ENCODE measurements at places on chromosomes 7 and 10.

GRCh38 chr7:156956727-156957126 lies 7.2 kb downstream of the NOM1 start:
- no peak for DNase-seq

DNA sequence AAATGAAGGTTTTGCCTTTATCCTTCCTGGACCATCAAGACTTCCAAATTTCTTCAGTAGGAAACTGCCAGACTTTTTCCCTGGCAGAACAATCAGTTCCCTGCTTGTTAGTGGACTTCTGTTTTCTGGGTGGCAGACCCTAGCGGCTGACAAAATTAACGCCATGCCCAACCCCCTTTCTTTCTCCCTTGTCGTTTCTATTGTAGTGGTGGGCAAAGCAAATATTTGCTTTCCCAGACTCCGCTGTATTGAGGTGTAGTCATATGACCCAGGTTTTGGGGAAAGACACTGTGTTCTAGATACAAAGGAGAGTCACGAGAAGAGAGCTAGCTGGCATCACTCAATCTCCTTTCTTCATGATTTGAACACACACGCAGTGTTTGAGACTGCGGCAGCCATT lies 7.7 kb downstream of the PON2 start:
- DNase-seq: no peak

DNA sequence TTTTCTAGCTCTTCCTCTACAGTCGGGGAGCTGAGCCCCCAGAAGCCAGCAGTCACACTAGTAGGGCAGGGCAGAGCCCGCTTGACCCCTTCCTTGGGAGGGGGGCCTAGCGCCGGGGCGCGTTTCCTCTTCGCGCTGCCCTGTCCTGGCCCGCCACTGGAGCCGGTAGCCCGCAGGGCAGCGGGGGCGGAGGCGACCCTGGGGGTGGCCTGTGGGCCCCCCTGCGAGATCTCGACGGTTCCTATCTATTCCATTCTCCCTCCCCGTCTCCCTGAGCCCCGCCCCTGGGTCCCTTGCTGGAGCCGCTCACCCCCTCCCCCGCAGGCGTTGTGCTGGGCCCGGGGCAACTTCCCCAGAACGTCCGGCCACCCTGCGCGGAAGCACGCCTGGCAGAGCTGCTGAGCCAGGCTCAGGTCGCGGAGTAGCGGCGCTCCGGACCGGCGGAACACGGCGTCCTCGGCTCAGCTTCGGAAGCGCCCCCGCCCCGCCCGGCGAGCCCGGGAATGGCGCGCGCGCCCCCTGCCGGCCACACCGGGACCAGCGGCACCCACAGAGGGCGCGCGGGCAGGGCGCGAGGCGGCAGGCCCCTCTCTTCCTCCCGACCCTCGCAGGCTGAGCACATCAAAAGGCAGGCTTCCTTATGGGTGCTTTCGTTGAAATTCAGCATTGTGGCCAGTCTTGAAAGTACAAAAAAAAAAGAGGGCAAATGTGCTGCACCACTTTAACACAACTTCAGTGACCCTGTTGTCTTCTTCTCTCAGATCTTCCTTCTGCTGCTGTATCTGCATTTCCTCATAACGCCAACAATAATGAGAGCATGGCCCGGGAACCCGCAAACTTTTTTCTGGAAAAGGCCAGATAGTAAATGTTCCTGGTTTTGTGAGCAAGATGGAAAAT lies 327.6 kb downstream of the TNS3 start:
- DNase-seq: no peak

DNA sequence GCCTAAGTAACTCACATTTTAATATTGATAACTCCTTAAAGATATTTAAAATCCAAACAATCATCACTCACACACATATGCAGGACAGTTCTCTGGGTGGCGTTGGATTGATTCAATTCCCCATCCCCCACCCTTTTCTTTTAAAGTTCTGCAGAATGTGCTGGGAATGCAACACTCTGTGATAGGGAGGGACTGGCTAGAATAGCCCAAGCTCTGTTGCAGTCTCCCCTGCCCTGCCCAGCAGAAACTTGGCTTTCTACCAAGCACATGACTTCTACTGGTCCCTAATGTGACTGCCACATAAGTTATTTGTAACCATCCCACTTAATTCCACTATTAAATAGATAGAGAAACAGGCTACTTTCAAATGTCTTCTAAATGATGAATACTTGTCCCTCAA lies 55.2 kb downstream of the TWIST1 start:
- no peak for DNase-seq

All from activated naive CD8-positive, alpha-beta T cell treated with anti-CD3 and anti-CD28 coated beads, Interleukin-2, amount 50 U/mL, for 16 hours (primary cell).